ENCODE measurements at places on chromosomes 2 and 18.

- no peak for DNase-seq
Observed at GRCh38 chr18:31407649-31408048, 31.1 kb downstream of the DSG4 start.

GRCh38 chr2:218877331-218877730 is 3.3 kb upstream of the WNT10A start:
- no peak for DNase-seq

- DNase-seq: no peak
Observed at GRCh38 chr2:235480614-235481013, 13.2 kb upstream of the AGAP1 start.

- no peak for DNase-seq
Observed at GRCh38 chr2:8500124-8501054, 181.5 kb upstream of the ID2 start.

GRCh38 chr2:231002641-231003040 is 6.7 kb downstream of the SPATA3 start:
- DNase-seq: no peak

DNA sequence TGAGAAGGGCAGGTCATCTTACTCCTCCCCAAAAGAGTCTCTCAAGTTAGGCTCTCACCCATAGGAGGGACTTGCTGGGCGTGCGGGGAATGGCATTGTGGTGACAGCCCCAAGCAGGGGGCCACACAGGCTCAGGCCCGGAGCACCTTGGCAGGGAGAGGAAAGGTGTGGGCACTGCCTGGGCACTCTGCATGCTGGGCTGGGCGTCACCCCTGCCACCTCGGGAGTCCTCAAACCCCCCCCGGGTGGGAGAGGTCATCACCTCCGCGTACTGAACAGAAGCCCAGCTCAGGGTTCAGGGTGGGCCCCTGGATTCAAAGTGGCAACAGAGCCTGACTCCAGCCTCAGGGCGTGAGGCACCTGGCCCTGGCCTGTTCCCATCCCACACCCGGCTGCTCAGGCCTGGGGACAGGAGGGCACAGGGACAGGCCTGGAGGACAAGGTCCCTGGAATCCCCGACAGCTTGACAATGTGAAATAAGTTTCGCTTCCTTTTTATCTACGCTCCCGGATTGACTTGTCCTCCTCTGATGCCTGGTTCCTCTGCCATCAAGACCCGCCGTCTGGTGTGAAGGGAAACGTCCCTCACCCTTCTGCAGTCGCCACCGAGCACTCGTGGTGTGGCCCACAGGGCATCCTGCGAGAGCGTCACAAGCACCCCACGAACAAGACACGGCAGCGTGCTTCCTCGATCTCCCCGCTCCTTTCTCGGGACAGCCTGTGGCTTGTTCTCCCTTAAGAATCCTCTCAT is 97.8 kb downstream of the HDAC4 start:
- DNase-seq: no peak

DNA sequence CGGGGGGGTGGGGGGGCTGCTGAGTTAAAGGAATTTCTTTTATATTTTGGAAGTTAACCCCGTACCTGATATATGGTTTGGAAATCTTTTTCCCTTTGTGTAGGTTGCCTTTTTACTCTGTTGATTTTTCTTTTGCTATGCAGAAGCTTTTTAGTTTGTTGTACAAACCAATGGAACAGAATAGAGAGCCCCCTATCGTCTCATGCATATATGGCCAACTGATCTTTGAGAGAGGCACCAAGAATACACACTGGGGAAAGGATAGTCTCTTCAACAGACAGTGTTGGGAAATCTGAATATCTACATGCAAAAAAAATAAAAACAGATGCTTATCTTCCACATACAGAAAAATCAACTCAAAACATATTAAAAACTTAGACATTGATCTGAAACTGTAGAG is 647.8 kb upstream of the KLHL29 start:
- no peak for DNase-seq
